Fibroblast of mammary gland (primary cell): ENCODE measurements at places on chromosomes 5 and 9.

DNA sequence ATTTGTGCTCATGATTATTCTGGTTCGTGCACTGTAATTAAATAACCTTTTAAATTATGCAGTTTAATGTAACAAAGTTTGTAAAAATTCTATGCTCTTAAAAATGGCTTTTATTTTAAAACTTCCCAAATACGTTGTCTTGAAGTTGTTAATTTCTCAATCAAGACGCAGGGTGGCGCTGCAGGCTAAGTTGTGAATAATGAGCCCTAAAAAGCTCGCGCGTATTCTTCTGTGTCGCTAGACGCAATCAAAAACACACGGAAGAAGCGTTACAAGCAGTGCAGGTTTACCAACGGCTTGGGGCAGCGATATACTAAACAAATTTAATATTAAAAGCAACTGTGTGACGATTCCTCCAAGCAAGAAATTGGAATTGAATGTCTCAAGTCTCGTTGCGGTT, at the start of gene PCDHB4:
PCDHB4 (plus strand) TSS at position 256 of the 400 bp plus-strand sequence. CDS start 181 bp downstream, outside the sequence.
- DNase-seq: peak; percentile 8

DNA sequence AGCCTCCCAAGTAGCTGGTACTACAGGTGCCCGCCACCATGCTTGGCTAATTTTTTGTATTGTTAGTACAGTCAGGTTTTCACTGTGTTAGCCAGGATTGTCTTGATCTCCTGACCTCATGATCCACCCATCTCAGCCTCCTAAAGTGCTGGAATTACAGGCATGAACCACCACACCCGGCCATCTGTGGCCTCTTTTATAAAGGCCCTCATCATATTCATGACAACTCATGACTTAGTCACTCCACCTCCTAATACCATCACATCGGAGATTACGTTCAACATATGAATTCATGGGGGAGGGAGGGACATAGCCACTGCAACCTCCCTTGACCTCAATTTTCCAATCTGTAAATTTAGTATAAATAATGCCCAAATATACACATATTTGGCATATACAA, 27.2 kb upstream of the PLCXD3 start:
- peak; percentile 1 for DNase-seq

GRCh38 chr9:95629585-95629984, 112.8 kb upstream of the PTCH1 start:
- DNase-seq: no peak

GRCh38 chr5:113102121-113102531, 125.5 kb downstream of the DCP2 start:
- DNase-seq: no peak

GRCh38 chr9:120212153-120212852, 367.7 kb downstream of the CDK5RAP2 start:
- no peak for DNase-seq
